Amniotic epithelial cell (primary cell): ENCODE measurements at places on chromosomes 3 and 15.

DNA sequence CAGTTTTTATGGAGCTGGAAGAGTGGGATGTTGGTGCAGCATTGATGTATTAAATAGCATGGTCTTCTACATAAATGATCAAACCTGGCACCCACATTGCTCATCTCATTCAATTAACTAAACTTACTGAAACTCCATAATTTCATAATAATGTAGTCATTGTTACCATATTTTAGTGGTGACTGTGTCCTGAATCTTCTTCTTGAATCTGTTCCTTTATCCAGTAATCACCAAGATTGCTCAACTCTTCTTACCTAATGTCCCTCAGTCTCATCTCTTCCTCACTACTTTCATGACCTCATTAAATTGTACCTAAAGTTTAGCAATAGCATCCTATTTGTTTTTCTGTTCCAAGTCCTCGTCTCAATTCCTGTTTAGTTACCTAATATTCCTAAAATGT lies 69.8 kb downstream of the FGF7 start:
- peak; percentile 93 for DNase-seq

DNA sequence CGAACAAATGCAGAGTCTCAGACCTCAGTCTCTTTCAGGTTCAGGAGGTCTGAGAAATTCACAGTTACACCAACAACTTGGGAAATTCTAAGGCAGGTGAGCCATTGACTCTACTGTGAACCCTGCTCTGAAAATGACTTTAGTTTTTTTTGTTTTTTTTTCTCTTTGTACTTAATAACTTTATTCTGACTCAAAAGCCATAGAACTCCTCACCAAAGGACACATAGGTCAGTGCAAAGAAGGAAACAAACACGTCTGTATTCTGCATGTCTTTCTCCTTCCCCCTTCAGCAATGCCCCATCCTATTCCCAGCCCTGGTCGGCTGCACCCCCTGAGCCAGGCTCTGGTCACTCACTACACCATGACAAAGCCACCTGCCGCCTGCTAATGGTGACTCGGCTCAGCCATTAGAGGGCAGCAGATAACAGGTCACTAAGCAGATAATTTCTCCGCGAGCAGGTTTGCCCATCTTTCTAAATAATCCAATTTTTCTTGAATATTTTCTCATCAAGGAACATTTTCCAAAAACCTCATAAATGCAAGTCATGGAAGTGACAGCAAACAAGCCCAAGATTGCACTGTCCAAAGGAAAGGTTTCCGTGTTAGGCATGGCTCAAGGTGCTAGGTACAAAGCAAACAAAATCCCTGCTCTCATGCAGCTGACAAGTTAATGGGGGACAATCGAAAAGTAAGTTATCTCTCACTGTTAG lies 37.7 kb downstream of the TM4SF4 start:
- DNase-seq, result peak; percentile 50

DNA sequence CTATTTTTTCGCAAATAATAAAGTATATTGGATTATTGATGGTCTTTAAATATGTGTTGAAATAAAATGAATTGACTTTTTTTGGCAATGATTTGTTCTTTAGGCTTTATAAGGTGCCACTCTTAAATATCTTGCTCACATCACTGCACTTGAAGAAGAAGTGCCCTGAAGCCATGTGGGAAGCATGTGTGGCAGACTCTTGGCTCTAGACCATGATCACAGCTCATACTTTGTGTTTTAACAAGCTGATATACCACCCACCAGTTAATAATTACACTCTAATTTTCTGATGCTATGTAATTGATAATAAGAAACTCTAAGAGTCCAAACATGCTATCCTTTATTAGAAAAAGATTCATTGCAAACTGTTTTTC lies 52.1 kb upstream of the TGFBR2 start:
- no peak for DNase-seq

DNA sequence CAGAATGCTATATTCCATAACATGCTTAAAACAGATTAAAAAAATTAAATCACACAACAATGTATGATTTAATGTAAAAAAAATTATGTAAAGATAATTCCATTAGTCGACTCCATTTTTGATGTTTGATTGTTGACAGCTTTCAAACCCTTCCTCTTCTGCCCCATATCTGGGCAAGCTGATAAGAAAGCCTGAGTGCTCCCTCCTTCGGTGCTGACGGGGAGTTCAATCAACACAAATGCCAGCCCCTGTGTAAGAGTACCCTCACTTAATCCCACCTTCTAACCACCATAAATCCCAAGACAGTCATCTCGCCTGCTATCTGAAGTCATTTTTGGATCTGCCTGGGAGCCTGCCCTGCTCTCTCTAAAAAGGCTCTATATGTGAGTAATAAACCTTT lies 59.8 kb upstream of the IP6K2 start:
- no peak for DNase-seq

DNA sequence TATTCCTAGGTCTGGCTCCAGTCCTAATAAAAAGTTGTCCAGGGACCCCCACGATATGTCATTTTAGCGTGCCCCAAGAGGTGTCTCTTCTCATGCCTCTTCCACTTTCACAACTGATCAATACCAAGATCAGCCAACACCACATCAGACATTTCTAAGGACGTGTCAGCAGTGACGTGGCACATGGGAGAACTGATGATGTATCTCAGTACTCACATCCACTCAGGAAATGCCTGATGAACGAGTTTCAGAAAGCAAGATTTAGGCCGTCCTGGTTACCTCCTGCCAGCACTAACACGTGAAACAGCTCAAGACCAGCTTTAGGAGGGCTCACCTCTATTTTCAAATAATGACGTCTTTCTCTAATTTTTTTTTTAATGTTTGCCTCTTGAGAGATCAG lies 19.6 kb downstream of the VGLL4 start:
- no peak for DNase-seq

GRCh38 chr3:11554236-11554610 lies 89.5 kb downstream of the VGLL4 start:
- no peak for DNase-seq

- DNase-seq, result no peak
Measured at GRCh38 chr15:101107625-101108460, 144.0 kb downstream of the CHSY1 start.

- DNase-seq, result no peak
Measured at GRCh38 chr3:24562895-24563294, 68.2 kb upstream of the THRB start.

DNA sequence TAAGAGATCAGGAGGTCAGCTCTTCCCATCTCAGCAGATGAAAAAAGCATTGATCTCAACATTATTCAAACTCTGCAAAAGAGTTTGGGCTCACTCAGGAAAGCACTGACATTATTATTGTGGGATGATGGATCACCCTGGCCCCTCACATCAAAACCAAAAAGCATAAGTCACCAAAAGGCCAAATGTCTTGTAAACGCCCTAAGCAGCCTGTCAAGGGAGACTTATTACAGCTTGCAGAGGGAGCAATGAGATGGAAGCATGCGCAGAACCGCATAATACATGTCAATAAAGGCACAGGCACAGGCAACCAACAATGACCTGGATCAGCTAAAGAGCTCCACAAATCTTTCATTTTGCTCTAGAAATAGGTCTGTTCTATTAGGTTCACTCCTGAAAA lies 4.6 kb downstream of the FSIP1 start:
- no peak for DNase-seq

DNA sequence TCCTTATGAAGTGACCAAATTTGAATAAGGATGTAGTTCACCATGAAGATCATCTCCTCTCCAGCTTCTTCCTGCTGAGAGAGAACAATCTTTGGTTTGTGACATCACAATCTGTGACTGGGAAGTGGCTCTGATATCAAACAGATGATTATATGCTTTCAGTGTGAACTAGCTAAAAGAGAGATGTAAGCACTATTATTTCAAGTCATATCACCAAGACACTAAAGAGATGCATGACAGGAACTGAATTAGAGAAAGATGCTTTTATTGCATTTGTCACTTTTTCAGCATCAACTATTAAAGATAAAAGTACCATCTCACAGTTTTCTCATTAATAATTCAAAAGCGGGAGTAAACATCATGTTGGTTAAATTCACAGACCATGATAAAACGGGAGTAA lies 3.5 kb downstream of the CHRM5 start:
- no peak for DNase-seq

DNA sequence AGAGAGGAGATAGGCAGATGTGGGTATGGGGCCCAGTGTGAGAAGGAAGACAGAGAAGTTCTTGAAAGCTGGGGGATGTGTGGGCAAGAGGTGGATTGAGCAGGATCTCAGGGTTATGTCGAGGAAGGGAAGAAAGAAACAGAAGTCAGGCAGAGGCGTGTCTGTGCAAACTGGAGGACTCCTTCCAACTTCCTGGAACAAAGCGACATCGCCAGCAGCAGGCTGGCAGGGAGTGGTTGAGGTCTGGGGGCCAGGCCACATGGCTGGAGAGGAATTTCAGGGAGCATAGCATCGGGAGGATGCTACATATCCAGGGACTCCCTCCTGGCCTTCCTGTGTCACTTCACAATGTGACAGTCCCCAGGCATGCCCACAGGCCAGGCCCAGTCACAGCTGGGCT lies 42.9 kb upstream of the MYZAP start:
- DNase-seq, result no peak

DNA sequence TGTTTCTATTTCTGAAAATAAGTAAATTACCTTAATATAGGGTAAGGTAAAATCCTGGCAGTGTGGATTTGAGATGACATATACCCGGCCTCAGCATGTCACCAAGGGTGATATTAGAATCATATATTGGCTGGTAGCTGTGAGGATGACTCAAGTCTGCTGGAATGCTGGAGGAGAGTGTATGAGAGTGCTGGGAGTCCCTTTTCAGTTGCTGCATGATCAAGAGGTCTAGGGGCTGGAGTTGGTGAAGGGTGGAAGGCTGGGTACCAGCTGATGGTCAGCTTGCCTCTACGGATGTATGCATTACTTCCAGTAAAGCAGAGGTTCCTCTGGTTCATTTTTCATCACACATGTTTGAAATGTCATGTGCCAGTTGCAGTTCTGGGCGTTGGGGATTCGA lies 40.6 kb downstream of the SLC25A26 start:
- DNase-seq, result peak; percentile 10

DNA sequence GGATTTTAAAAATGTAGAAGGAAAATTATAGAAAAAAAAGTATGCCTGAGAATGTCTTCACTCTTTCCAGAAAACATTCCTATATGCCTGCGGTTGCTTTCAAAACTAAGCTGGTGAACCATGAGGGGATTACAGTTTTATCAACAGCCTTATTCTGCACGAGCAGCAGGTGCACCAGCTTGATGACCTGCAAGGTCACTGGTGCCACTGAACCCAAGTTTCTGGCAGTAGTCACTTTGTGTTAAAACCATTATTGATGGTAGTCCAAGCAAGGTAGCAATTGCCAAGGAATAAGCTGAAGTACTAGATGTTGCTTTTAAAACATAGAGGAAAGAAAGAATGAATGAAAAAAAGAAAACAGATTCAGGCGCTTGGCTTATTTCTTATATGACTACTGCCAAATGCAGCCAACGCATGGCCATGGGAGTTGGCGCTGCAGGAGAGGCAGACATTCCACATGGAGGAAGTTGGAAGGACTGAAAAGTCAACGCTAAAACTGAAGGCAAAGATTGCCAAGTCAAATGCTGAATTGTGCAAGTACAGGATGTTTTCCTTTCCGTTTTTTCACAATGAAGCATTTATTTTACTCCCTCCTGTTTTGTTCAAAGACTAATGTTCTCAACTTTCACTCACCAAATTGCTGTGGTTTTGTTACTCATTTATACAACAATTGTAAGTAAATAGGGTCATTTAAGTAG lies 601.4 kb downstream of the CADM2 start:
- no peak for DNase-seq

DNA sequence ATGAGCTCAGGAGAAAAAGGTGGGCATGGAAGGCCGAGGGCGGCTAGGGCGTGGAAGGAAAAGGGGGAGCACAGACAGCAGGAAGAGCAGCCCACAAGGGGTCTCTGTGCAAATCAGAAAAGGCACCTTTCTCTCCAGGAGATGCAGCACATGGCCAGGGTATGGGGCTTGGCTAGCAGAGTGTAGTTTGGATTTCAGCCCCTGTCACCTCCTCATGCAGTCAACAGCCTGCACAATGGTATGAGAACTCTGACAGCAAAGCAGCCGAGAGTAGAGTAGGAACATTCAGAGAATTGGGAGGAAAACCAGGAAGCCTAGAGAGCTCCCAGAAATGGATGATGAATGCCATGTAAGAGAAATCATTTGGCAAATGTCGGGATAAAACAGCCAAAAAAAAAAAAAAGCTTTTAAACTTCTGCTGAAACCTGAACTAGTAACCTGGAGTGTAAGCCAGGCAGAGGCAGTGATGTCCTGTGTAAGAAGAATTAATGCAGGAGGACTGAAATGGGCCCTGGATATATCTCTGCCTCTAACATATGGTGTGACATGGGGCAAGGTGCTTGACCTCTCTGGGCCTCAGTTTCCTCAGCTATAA lies 25.7 kb downstream of the FSTL1 start:
- DNase-seq, result no peak

GRCh38 chr3:112741983-112742382 lies 101.0 kb upstream of the CCDC80 start:
- no peak for DNase-seq

DNA sequence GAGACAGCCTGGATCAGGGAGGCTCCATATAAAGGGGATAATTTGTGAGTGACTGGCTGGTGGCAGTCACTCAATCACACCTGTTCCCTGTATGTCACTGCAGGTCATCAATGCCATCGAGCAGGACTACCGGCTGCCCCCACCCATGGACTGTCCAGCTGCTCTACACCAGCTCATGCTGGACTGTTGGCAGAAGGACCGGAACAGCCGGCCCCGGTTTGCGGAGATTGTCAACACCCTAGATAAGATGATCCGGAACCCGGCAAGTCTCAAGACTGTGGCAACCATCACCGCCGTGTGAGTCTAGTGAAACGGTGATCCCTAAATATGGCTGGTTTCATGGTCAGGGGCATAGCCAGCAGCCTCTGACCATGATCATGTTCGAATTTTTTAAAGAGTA lies 453.2 kb downstream of the EPHB1 start:
- DNase-seq, result no peak

GRCh38 chr15:87949575-87950223 lies 306.8 kb downstream of the NTRK3 start:
- no peak for DNase-seq

DNA sequence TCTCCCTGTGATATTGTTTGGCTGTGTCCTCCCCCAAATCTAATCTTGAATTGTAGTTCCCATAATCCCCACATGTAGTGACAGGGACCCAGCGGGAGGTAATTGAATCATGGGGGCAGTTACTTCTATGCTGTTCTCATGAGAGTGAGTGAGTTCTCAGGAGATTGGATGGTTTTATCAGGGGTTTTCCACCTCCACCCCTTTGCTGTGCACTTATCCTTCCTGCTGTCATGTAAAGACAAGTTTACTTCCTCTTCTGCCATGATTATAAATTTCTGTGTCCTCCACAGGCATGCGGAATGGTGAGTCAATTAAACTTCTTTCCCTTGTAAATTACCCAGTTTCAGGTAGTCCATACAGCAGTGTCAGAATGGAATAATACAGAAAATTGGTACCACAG lies 24.7 kb downstream of the TUSC7 start:
- no peak for DNase-seq

DNA sequence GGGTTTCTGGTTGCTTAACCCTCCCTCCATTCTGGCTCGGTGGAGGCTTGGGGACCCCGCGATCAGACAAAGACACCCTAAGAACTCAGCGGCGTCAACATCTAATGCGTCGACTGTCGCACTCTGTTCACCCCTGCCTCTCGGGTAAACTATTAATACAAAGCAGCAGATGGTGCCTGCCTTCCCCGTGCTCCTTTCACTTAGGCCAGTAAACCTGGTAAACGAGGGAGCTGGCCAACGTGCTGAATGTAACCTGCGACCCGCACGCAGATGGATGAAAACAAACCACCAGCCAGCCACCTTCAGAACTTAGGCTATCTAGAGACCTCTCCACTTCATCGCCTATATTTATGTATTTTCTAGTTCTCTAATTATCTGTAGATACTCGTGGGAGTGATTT lies 848 bp upstream of the CADPS start:
- peak; percentile 58 for DNase-seq
